HuH-7 (cell line): ENCODE measurements at places on chromosomes 5 and 9.
A peak's percentile ranks its signal among the peaks of the same experiment; 100 is the strongest.

GRCh38 chr9:15182101-15182551 is 124.9 kb downstream of the TTC39B start:
- no peak for DNase-seq

GRCh38 chr5:17890501-17890900 is 256.2 kb downstream of the TAF11L14 start:
- no peak for DNase-seq

DNA sequence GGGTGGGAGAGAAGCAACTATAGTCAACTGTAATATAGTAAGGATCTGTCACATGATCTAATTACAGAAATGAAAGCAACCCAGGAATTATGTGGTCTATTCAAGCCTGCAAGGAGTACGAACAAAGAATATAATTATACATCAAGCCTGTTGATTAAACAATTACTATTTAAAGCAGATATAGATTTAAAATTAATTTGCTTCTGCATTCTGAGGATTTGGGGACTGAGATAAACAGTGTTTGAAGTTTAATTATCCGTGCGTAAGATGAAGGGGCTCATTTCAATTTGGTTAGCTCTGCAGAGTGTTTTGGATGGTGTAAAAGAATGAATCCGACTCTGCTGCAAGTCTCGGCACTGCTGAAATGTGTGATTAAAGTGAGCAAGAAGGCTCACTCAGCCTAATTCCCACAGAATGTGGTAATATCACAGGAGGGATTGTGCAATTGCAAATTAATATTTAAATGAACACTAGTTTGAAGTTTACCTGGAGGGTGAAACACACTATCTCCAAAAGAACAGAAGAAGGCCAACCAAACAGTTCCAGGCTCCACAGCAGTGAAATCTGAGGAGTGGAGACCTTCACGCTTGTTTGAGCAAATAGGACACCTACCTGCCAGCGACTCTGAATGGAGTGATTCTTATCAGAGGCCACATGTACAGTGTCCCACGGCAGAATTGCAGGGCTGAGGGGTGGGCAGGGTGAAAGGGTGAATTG is 420.6 kb upstream of the SLC30A5 start:
- DNase-seq: no peak

DNA sequence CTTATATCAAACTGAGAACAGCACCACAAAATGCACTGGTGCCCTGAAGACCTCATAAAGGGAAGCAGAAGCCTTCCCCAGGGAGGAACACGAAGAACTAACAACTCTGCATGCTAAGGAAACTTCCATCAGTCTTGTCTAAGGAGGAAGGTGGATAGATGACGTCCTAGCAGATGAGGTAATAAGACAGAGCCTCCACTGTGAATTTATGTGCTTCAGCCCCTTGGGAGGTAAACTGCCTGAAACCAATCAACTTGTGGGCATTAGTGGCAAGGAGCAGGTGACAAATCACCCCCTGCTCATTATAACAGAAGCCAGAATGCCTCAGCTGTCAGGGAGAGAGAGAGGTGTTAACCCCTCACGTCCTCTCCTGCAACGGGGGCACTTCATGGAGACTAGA is 48.9 kb upstream of the SPIN1 start:
- no peak for DNase-seq

GRCh38 chr9:68798423-68798822 is 93.4 kb downstream of the PIP5K1B start:
- no peak for DNase-seq

DNA sequence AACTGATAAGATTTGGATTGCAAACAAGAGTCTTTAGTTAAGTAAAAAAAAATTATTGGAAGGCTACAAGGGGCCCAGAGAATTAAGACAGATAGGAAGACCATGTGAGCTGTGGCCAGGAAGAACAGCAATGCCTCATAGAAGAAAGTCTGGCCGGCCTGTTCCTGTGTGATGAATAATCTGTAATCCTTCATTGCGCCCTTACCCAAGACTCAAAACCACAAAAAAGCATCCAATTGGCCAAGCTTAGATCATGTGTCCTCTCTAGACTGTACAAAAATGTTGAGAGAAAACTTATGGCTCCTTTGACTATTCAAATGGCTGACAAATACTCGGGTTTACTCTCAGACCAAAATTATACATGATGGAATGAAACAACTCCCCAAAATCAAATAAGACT is 1383.5 kb downstream of the PTPRD start:
- DNase-seq: no peak

- no peak for DNase-seq
Measured at GRCh38 chr9:135290566-135290965, 189.0 kb upstream of the PPP1R26 start.

GRCh38 chr9:129814432-129815223 is 9.3 kb downstream of the TOR1A start:
- no peak for DNase-seq

DNA sequence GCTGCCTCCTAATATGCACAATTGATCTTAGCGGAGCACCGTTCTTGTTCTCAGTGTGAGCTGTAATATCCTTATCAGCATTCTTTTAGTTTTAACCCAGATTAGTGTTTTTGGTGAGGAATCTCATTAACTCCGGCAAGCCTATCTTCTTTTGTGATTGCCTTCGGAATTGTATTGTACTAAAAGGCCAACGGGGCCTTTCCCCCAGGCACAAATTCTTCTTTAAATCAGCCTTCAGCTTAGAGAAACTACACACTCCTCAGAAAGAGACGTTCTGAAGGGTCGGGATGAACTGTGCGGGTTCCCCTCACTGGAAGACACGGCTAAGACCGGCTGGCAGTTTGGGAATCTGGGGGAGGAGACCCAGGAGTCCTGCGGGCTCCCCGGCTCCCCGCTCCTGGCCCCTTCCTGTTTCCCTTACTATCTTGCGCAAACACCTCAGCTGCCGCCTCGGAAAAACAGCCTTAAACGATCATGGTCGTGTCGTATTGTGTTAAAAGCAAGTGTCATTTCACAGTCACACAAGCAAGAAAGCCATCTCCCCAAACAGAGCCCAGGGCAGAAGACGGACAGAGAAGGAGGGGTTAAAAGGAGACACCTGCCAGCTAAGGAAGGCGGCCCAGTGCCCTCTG is 353.1 kb upstream of the IRX2 start:
- no peak for DNase-seq

GRCh38 chr5:61612431-61612830 is 280.4 kb downstream of the ZSWIM6 start:
- no peak for DNase-seq

DNA sequence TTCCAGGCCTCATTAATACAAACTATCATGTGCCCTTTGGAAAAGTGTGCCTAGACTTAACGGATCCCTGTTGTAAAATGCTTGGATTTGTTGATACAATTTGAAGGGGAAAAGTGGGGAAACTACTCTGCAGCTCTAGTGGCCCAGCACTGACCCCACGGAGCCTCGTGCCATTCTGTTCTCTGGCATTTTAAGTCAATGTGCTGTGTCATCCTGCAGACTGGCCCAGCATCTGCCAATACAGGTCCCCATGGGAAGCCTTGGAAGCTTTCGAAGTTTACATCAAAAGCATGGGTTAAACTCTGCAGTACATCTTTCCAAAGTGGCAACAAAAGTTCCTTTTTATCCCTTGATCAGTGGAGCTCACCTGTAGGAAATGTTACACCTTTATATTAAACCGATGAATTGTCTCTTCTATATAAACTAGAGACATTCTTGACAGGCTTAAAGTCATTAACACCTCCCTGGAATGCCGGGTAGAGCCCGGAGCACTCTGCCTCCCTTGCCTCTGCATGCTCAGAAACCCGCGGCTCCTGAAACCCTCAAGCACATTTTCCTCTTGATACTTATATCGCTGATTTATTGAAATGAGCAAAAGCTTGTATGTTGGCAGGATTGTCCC is 596.0 kb upstream of the ADAMTS16 start:
- DNase-seq: no peak

GRCh38 chr5:114782869-114783268 is 386.8 kb downstream of the TRIM36 start:
- no peak for DNase-seq

DNA sequence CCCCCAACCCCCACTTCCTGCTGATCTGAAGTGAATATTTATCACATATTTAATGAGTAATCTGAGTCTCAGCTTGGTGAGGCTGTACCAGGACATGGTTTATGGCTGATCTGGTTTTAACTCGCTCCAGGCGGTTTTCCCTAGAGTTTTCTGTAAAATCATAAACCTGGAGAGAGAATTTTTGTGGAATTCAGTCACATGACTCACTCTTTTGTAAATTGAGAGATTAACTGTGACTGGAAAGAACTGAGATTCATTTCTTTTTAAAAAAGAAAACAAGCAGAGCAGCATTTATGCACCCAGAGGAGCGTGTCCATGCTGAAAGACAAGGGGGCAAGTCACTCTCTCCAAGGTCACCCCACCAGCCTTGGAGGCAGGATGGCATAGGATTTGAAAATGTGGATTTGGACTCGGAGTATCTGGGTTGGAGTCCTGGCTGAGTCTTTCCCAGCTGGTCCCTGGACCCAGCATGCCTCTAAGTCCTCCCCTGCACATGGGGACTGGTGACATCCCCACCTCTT is 81.8 kb downstream of the ZNF618 start:
- no peak for DNase-seq

GRCh38 chr5:157570531-157571200 is 4.9 kb downstream of the ADAM19 start:
- no peak for DNase-seq

- no peak for DNase-seq
Measured at GRCh38 chr5:122770477-122770876, 4.4 kb upstream of the SNX2 start.

- DNase-seq: no peak
Measured at GRCh38 chr9:81108821-81109220, 580.5 kb downstream of the TLE1 start.

DNA sequence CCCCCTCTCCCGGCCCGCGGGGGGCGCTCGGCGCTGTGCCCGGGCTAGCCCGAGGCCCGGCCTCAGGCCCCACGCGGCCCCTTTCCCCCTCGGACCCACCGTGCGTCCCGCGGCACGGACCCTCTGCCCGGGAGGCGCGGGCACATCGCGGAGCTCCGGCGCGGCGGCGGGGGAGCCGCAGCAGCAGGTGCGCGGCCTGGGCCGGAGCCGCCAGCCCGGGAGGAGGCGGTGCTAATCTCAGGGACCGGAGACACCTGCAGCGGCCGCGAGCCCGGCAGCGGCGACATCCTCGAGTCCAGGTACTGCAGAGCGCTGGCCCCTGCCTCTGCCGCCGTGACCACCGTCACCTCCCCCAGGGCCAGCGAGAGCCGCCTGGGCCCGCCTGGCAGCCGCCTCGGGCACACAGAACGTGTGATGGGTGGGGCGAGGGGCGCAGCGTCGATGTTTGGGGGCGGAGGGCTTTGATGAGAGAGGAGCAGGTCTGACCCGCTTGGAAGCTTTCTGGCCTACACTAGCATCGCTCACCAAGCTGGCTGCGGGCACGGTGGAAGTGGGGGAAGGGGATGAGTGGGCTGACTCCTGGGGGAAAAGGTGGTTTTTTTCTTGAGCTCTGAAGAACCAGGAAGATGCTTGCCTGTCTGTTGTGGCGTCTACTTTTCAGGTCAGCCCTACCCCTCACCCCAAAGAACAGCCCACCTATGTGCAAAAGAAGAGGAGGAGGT is 524 bp downstream of the CYFIP2 start:
- peak; percentile 27 for DNase-seq

GRCh38 chr9:109846776-109847175 is 66.8 kb downstream of the PALM2AKAP2 start:
- no peak for DNase-seq

GRCh38 chr9:130368631-130369103 is 76.1 kb upstream of the ASS1 start:
- DNase-seq: no peak

DNA sequence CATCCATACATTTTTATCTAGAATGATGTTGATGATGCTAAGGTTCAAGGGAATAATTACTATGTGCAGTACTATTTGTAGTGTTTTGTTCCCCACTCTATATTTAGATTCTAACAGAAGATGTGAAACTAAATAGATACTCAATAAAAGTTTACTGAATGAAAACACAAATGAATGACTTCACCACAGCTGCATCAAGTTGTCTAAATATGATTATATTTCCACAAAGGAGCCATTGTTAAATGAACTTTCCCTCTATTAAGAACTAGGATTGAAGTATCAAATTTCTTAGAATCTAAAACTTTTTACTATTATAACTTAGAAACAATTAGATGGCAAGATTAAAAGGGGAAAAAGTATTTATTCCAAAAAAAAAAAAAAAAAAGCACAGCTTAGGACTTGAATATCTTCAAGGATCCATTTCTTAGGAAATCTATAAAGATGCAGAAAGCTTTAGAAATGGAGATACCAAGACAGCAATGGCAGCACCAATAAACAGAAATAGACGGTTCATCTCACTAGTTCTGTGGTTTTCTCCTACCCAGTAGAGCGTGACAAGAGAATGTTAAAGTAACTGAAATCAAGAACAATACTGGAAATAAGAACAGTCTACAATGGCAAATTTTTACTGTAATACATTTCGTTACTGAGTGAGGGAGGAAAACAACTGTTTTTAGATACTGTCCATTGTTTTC is 347.6 kb downstream of the EBF1 start:
- no peak for DNase-seq

GRCh38 chr5:120436996-120437395 is 27.1 kb upstream of the PRR16 start:
- no peak for DNase-seq

- peak; percentile 11 for DNase-seq
Measured at GRCh38 chr5:65651144-65651543, 26.3 kb downstream of the SHLD3 start.

GRCh38 chr9:21854594-21854993 is 52.2 kb downstream of the MTAP start:
- DNase-seq: no peak

- DNase-seq: no peak
Measured at GRCh38 chr5:145619806-145620310, 215.3 kb downstream of the PRELID2 start.

DNA sequence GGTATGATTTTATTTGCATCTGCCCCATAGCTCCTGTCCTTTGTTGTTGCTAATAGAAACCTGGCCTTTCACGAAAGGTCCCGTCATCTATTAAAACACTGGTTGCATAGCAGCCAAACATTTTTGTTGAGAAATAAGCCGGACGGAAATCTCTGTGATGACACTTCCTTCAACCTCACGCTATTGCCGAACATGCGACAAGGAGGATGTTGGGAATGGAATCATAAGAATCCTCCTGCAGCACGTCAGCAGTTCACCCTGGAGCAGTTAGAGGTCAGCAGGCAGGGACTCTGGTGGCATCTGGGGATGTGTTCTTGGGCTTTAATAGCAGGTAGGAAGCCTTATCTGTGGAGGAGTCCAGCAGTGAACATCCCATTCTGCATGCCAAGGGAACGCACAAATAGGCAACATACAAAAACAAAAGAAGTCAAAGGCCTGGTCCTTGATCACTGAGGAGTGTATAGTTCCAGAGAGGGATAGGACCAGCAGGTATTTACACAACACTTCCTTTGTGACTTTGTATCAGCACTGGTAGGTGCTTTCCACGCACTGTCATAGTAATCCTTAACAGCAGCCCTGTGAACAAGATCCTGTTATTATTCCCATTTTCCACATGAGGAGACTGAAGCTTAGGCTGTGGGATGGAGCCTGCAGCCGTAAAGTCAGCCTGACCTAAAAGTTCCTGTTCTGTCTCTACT is 33.4 kb downstream of the ARHGAP26 start:
- no peak for DNase-seq

- DNase-seq: no peak
Measured at GRCh38 chr9:121218357-121219027, 16.8 kb upstream of the RAB14 start.
